ENCODE measurements at places on chromosomes 5 and 9.

DNA sequence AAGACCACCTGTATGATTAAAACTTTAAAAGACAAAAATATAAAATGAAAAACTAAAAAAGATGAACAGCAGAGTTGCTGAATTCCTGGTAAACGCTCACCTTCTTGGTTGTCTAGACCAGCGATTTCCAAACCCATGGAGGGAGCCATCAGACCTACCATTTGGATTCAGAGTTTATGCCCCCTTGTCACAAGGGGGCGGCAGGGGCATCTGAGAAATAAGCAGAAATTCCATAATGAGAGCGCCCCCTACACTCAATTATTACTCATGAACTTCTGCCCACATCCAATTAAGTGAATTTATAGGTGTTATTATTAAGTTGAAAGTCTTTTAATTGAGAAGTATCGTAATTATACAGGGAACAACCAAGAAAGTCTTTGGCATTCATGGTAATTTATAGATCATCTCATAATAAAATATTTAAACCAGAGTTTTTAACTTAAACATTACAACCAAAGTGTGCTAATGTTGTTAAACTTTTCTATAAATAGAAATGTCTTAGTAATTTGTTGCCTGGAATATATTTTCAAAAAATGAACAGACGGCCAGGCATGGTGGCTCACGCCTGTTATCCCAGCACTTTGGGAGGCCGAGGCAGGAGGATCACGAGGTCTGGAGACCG lies 35.2 kb upstream of the SPATA31C2 start:
- DNase-seq, result peak; percentile 53

DNA sequence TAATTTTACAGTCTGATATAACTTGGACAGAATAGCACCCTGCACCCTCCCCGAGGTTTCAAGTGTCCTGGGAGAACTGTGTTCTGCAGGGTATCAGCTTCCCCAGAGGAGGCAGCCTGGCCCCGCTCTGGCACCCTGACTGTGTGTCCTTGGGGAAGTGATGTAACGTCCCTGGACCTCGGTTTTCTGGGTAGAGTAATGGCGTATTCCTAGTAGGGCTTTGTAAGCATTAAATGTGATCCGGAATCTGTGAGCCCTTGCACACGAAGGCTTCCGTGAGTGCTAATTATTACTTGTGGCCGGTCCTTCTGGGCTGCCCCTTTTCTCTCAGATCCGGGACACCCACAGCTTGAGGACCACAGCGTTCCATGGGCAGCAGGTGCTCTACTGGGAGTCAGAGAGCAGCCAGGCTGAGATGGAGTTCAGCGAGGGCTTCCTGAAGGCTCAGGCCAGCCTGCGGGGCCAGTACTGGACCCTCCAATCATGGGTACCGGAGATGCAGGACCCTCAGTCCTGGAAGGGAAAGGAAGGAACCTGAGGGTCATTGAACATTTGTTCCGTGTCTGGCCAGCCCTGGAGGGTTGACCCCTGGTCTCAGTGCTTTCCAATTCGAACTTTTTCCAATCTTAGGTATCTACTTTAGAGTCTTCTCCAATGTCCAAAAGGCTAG lies 1.0 kb upstream of the CACFD1 start:
- DNase-seq, result no peak

GRCh38 chr5:88770276-88771257 lies 112.4 kb downstream of the MEF2C start:
- DNase-seq, result no peak

- DNase-seq, result no peak
These were observed 9.9 kb downstream of the PAPPA start for GRCh38 chr9:116163293-116164055.

- no peak for DNase-seq
These were observed 146.2 kb upstream of the PLCXD3 start for GRCh38 chr5:41656597-41656996.

DNA sequence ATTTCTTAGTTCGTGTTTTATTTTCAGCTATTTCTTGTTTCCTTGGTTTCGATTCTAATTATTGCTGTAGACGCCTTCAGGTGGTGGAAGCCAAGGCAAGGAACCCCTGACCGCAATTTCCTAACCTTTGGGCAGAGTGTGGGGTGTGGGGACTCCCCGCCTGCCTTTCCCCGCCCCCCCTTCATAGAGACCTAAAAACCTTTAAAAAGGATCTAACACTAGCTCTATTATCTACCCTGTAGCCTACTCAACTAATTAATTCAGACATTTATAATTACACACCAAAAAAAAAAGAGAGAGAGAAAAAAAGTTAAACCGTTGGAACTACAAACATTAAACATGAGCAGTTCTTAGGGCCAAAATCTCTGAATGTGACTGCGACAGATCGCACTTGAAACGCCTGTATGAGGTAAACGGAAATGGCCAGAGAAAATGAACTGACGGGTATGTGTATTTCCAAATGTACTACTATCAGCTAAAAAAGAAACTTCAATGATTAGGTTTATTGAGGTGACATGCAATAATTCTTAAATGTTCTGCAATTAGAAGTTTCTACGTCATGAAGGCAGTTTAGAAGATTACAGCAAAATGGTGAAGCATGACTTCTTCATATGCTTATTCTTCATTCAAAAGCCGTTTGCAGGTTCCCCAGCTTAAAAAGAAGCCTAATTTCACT lies 19.0 kb upstream of the FER start:
- no peak for DNase-seq

GRCh38 chr5:142671801-142672200 lies 14.1 kb downstream of the FGF1 start:
- DNase-seq, result no peak

GRCh38 chr5:118531276-118531675 lies 457.1 kb downstream of the DTWD2 start:
- no peak for DNase-seq

GRCh38 chr9:90773617-90774016 lies 28.0 kb upstream of the SYK start:
- no peak for DNase-seq

DNA sequence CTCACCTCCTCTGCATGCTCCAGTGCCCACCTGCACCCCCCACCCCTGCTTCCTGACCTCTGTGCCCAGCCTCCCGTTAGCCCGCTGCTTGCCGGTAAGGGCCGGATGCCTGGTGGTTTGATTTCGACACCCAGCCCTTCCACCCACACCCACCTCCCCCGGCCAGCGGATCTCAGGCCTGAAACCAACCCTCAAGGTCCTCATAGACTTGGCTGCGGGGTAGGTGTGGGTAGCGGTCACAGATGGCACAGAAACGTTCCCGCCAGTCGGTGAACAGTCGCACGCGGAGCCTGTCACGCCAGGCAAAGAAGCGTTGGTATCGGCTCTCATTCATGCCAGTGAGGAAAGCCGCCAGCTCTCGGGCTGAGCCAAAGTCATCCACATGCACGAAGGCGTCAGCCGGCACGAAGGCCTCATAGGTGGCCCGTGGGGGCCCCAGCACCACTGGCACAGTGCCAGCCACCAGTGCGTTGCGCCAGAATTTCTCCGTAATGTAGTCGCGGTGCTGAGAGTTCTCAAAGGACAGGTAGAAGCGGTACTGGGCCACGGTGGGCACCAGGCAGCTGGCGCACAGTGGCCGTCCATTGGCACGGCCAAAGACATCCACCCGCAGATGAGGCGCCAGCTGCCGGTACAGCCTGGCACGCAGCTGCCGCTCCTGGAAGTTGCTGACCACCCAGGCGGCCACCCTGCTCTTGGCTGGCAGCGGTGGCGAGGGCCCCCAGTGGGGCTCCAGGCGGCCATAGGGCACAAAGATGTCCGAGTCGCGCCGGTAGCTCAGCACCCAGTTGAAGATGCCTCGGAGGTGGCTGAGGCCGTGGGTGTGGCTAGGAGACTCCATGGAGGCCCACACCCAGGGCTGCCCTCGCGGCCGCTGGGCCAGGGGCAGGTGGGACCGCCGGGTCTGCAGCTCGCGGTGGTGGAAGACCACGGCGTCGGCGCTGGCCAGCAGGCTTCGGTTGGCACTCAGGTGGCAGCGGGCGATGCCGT lies 1.1 kb downstream of the FUT7 start:
- peak; percentile 75 for DNase-seq

DNA sequence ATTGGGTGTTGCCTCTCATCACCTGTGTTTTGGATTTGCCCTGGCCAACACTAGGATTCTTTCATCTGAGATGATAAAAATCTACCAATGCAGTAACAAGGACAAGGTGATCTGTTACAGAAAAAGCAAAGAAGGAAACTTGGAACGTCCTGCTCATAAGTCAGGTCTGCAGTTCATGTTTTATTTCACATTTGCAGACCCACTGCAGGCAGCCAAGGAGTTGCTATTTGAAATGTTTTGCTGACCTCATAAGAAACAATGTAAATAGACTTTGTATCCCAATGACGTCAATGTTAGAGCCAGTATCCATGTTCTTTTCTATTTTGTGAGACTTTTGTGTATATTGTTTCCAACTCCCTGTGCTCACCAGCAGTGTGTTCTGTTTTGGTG lies 312.9 kb downstream of the DEPDC1B start:
- DNase-seq, result no peak

- no peak for DNase-seq
These were observed 37.6 kb downstream of the ACER2 start for GRCh38 chr9:19446361-19446861.

- DNase-seq, result peak; percentile 1
These were observed 558.4 kb downstream of the BNC2 start for GRCh38 chr9:16312116-16312515.

- no peak for DNase-seq
These were observed 43.9 kb downstream of the F2RL2 start for GRCh38 chr5:76579166-76579937.

GRCh38 chr9:133960568-133961129 lies 31.5 kb downstream of the VAV2 start:
- DNase-seq, result no peak

DNA sequence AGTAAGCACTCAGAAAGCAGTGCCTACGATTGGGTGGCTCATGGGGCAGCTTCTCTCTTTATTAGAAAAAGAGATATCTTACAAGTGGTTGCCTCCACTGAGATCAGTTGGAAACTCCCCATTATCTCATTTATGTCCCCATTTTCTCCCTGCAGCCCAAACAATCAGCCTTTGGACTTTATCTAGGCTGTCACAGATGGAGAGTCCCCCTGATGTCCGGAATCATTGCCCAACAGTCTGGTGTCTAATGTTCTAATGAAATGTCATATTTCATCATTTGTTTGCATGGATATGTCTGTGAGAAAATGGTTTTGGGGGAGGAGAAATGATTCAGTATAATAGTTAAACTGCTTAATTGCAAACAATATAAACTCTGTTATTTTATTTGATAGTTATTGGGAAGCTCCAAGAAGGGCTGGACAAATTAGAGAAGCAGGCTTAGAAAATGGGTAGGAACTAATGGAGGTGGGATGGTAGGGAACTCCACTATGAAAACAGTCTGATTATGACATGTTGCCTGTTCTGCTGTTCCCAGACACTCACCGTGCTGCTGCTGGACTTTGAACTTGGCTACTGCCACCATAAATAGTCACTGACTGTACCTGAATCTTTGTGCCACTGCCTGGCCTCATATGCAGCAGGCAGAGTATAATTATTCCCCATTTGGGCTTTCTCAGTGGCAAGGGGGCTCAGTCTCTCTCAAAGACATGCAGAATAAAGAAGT lies 38.3 kb upstream of the SMAD5 start:
- no peak for DNase-seq

GRCh38 chr9:21294904-21295538 lies 10.1 kb downstream of the IFNA5 start:
- DNase-seq, result no peak

GRCh38 chr5:1005249-1005851 lies 3.3 kb upstream of the NKD2 start:
- DNase-seq, result peak; percentile 45

GRCh38 chr5:118545470-118545869 lies 442.9 kb downstream of the DTWD2 start:
- no peak for DNase-seq

- no peak for DNase-seq
These were observed 97.3 kb downstream of the OXCT1 start for GRCh38 chr5:41772785-41773442.
